ENCODE measurements at places on chromosomes 1 and 21. TPM values are rescaled to one million over a fixed set of nuclear protein-coding genes. Genes with fewer than 3 reads are reported as not detected.

Gene NR1I3
- not detected for total RNA-seq

Gene RGSL1
- not detected for total RNA-seq

Gene TMEM82
- total RNA-seq, result not detected

Gene SLC45A1
- not detected for total RNA-seq

Gene TLR5
- total RNA-seq, result 0.38 TPM

Gene DCDC2B
- not detected for total RNA-seq

Gene ACTL8
- total RNA-seq, result 0.55 TPM

Gene AVPR1B
- not detected for total RNA-seq

Gene GLMN
- 3.2 TPM for total RNA-seq

Gene FMO2
- total RNA-seq, result not detected

Gene CD101
- 0.05 TPM for total RNA-seq
